ENCODE measurements at places on chromosomes 6 and 20. TPM values are rescaled to one million over a fixed set of nuclear protein-coding genes. Genes with fewer than 3 reads are reported as not detected.

DNA sequence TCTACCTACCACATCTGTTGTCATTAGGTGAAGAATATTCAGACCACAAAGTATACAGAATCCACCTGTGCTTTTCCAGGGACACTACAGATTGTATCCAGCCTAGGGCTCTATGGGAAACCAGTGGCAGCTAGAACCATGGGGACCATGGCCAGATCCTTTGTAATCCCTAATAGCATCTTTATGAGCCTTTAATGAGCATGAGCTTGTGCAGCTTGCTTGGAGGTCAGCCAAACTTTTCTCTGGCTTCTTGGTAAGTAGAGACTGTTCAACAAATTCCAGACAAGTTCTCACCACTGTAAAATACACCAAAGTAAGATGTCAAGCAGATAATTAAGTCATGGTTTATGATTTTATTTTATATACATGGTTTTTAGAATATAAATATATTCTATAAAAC lies 301.6 kb upstream of the ADGRB3 start:
- H3K4me1 ChIP-seq = no peaks in the 10 kb centered on the region
- H3K4me3 ChIP-seq = no peak overlapping the region
- no peak overlapping the region for H3K27ac ChIP-seq
- H3K27me3 ChIP-seq = no peaks in the 10 kb centered on the region
- no peak for DNase-seq
- no peaks in the 10 kb centered on the region for H3K36me3 ChIP-seq

DNA sequence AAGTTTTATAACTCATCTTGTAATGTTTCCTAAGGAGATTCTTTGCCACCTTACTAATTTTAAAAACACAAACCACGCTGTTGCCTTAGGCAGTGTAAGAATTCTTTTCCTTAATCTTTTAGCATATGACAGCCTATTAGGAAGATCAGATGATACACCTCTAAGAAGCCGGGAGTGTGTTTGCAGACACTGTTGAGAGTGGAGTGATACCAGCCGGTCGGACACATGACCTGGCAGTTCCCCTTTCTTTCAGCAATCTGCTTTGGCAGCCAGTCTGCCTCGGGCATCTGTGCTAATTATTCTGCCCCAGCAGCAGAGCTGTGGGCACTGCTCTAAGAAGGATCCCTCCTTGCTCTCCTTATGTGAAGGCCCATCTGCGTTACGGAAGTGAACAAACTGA lies 50.9 kb downstream of the PLCB4 start:
- H3K4me1 ChIP-seq = no peaks in the 10 kb centered on the region
- DNase-seq = no peak
- H3K4me3 ChIP-seq = no peak overlapping the region
- no peak overlapping the region for H3K27ac ChIP-seq
- no peaks in the 10 kb centered on the region for H3K36me3 ChIP-seq

GRCh38 chr6:106385530-106385929 lies 25.0 kb downstream of the CRYBG1 start:
- H3K4me3 ChIP-seq = no peak overlapping the region
- no peak for DNase-seq
- H3K27ac ChIP-seq = no peak overlapping the region
- peaks cover 8% of the 10 kb centered on the region for H3K27me3 ChIP-seq
- peaks cover 9% of the 10 kb centered on the region for H3K4me1 ChIP-seq

DNA sequence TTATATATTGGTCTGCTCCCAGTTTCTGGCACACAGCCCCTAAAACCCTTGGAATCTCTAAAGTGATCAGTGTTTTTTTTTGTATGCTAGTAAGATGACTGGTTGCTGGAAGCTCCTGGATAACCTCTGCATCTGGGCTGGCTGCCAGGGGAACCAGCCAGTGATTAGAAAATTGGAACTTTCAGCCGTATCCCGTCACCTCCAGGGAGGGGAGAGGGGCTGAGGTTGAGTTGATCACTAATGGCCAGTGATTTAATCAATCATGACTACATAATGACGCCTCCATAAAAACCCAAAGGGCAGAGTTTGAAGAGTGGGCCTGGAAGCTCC lies 48.0 kb upstream of the NOP56 start:
- no peak for DNase-seq
- H3K4me3 ChIP-seq = no peak overlapping the region
- no peaks in the 10 kb centered on the region for H3K4me1 ChIP-seq
- peaks cover 3% of the 10 kb centered on the region for H3K36me3 ChIP-seq
- H3K27ac ChIP-seq = no peak overlapping the region
- H3K27me3 ChIP-seq = peaks cover 2% of the 10 kb centered on the region

- no peak overlapping the region for H3K27ac ChIP-seq
- H3K27me3 ChIP-seq = peaks cover 13% of the 10 kb centered on the region
- DNase-seq = no peak
These were observed 320.5 kb downstream of the HACE1 start for GRCh38 chr6:104539173-104539572.

DNA sequence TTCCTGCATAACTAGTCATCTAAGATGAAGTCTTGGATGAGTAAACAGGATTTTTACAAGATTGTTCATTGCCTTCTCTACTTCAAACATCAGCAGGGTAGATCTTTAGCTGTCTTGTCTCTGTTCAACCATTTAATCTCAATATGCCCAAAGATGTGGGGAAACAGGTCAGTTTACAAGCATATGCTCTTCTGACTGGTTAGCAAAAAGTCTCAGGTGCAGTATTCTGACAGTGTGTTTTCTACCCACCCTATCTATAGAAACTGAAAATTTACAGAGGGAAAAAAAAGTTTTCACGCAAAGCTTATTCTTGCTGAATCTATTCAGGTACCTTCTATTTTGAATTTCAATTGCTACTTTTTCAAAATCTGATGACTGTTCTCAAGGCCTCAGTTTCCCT lies 29.0 kb downstream of the MAP3K5 start:
- H3K4me1 ChIP-seq = peaks cover 69% of the 10 kb centered on the region
- DNase-seq = no peak
- peak overlapping the region; percentile 33 for H3K27ac ChIP-seq
- peaks cover 2% of the 10 kb centered on the region for H3K36me3 ChIP-seq
- no peak overlapping the region for H3K4me3 ChIP-seq
- H3K27me3 ChIP-seq = no peaks in the 10 kb centered on the region

DNA sequence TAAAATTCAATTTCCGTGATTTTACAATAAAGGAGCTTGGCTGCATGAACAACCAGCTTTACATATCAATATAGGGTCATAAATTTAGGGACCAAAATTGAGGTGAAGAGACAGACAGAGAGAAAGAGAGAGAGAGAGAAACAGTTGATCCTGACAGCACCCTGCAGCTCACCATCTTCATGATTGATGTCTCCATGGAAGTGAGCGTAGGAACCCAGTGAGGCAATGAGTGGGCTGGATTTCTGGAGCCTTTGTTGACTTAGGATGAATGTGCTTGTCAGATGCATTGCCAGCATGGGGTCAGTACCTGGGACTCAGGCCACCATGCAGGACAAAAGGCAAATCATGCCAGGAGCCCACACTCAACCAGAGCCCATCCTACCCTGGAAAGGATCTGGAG lies 165.1 kb upstream of the SYNDIG1 start:
- H3K4me1 ChIP-seq = no peaks in the 10 kb centered on the region
- H3K36me3 ChIP-seq = no peaks in the 10 kb centered on the region
- no peak for DNase-seq
- H3K4me3 ChIP-seq = no peak overlapping the region
- peaks cover 20% of the 10 kb centered on the region for H3K27me3 ChIP-seq

DNA sequence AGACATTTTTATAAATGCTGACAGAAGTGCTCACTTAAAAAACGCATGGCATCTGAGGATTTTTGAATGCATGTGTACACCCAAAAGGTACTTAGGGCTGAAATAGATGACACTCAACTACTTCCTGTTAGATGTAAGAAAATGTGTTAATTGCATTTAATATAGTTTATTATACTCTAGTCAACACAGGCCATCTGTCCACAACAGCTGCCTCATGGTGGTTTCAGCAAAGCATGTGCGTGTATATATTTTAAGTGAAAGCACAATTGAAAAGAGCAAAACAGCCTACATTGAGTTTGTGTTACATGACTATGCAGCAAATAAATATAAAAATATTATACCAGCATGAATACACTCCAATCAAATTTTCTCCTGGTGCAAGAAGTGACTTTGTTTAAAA lies 1233.0 kb upstream of the EYS start:
- no peak overlapping the region for H3K27ac ChIP-seq
- no peak overlapping the region for H3K4me3 ChIP-seq
- H3K36me3 ChIP-seq = no peaks in the 10 kb centered on the region

- DNase-seq = no peak
- no peak overlapping the region for H3K27ac ChIP-seq
- H3K4me1 ChIP-seq = peaks cover 3% of the 10 kb centered on the region
- H3K4me3 ChIP-seq = no peak overlapping the region
- peaks cover 26% of the 10 kb centered on the region for H3K36me3 ChIP-seq
- H3K27me3 ChIP-seq = no peaks in the 10 kb centered on the region
These were observed 6.1 kb upstream of the ALDH8A1 start for GRCh38 chr6:134956032-134956431.

PNPLA1 gene
- not detected for total RNA-seq

MATN4 gene
- total RNA-seq = 0.64 TPM

NRN1 gene
- 1.7 TPM for total RNA-seq

EPHA7 gene
- total RNA-seq = not detected

TFAP2B gene
- not detected for total RNA-seq
